ENCODE measurements at places on chromosomes 1 and 21.

DNA sequence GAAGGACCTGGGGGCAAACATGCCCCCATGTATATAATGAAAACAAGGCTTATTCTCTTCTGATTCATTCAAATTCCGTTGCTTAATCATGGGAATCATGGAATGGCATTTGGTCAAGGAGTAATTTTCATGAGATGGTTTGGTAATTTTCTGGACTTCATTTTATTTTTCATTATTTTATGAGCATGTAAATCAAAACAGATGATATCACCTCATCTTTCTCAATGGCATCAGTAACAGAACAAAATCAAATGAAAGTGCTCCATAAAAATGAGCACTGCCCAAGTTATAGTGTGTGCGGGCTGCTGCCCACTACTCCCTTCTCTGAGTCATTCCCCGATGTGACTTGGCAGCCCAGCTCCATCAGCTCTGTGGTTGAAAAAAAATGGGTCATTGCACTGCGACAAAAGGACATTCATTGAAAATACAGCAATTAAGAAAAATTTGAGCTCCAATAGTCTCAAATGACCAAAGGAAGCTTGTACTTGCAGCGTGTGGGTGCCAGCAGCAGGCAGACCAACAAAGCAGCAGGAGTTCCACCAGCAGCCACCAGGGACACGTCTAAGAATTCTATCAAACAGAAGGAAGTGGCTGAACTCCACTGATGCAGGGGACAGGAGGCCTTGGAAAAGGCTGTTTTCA, 84.3 kb upstream of the VAV3 start:
- no peak for DNase-seq

- DNase-seq = no peak
Observed at GRCh38 chr1:248861616-248862015, 2.7 kb upstream of the ZNF692 start.

- no peak for DNase-seq
Observed at GRCh38 chr1:197073978-197074377, 6.9 kb upstream of the F13B start.

DNA sequence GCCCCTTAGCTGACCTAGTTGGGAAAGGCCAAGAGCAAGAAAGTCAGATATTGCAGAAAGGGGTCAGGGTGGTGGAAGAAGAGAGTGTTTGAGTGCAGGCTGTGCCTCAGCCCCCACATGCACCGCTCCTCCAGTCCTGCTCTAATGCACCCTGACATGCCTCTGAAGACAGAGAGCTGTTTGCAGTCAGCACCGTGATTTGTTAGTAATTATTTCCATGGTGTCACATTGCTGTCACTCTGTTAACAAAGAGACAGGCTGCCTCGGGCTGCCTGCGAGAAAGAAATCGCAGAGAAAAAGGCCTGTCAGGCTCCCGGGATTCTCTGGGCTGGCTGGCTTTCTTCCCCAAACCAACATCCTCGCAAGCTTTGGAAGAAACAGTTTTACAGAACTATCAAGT, 58.3 kb downstream of the ERI3 start:
- DNase-seq = no peak

- no peak for DNase-seq
Observed at GRCh38 chr1:98398092-98398491, 263.4 kb upstream of the SNX7 start.

DNA sequence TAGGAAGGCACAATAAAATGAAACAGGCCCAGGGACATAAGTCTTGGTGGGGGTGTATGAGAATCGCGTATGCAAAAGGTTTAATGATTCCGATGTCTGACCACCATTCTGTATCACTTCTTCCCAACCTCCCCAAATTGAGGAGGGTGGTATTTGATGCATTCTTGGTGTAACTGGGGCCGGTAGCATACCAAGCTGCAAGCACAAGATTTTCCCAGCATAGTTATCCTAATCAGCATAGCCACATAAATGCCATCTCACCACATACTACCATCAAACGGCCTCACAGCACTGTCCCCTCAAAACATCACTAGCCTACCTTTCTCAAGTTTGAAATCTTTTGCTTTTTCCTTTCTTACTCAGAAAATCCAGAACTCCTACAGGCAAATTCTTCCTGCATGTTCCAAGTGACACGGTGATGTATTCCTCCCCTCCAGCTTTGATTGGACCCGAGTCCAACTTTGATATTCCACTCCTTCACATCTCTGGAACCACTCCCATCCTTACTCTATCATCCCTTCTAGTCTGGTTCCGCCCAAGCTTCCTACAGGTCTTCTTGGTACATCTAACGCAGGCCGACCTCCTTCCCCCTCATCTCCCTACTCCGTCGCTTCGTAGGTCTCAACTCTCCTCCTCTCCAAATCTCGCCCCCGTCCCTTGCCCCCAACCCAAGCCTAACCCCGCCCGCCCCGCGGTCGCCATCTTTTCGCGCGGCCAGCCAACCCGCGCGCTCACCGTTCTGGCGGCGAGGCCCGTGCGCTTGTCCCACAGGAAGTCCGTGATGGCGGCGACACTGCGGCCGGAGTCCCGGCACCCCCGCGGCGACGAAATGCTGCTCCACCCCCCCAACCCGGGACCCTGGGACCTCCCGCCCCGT, 600 bp downstream of the CLK2 start:
- DNase-seq = no peak

DNA sequence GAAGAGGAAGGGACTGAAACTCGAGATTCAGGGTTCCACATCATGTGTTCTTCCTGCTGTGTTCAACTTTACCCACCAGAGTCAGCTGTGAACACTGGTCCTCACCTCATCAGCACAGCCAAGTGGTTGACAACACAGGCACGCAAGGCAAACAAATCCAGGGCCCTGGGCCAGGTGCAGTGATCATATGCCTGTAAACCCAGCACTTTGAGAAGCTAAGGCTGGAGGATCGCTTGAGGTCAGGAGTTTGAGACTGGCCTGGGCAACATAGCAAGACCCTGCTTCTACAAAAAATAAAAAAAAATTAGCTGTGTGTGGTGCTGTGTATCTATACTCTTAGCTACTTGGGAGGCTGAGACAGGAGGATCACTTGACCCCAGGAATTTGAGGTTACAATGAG, 8.4 kb upstream of the XKR8 start:
- no peak for DNase-seq

GRCh38 chr1:200919386-200919785, 24.7 kb downstream of the INAVA start:
- no peak for DNase-seq

- DNase-seq = no peak
Observed at GRCh38 chr1:177700856-177701255, 269.0 kb downstream of the SEC16B start.

DNA sequence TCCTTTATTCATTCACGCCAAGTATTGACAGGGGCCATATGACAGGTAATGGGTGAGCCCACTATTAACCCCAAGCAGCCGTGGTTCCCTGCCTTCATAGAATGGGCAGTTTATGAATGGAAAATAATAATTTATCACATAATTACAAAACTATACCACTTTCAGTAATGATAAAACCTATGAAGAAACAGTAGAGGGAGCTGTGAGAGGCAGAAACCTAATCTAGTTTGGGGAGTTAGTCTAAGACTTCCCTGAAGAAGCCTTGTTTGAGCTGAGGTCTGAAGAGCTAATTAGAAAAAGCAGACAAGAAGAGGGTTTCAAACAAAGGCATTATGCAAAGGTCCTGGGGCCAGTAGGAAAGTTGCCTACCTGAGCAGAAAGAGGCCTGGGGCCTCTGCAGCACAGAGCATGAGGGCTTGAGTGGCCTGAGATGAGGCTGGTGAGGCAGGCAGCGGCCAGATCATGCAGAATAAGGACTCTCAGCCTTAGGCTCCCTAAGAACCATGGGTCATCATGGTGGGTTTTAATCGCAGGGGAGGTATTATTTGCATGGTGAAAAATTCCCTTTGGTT, 142.8 kb downstream of the ATG4C start:
- no peak for DNase-seq

DNA sequence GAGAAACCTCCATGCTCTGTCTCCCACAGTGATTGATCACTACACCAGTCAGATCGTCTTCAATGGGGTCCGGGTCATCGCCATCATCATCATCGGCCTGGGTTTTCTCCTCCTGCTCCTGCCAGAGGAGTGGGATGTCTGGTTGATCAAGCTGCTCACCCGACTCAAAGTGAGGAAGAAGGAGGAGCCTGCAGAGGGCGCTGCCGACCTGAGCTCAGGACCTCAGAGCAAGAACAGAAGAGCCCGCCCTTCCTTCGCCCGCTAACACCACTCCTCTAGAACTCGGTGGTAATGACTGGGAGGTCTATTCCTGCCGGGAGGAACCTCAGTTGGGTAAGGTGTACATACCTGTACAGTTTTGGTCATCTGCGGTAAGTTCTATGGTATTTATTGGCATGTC, 50.3 kb upstream of the COA6 start:
- no peak for DNase-seq

DNA sequence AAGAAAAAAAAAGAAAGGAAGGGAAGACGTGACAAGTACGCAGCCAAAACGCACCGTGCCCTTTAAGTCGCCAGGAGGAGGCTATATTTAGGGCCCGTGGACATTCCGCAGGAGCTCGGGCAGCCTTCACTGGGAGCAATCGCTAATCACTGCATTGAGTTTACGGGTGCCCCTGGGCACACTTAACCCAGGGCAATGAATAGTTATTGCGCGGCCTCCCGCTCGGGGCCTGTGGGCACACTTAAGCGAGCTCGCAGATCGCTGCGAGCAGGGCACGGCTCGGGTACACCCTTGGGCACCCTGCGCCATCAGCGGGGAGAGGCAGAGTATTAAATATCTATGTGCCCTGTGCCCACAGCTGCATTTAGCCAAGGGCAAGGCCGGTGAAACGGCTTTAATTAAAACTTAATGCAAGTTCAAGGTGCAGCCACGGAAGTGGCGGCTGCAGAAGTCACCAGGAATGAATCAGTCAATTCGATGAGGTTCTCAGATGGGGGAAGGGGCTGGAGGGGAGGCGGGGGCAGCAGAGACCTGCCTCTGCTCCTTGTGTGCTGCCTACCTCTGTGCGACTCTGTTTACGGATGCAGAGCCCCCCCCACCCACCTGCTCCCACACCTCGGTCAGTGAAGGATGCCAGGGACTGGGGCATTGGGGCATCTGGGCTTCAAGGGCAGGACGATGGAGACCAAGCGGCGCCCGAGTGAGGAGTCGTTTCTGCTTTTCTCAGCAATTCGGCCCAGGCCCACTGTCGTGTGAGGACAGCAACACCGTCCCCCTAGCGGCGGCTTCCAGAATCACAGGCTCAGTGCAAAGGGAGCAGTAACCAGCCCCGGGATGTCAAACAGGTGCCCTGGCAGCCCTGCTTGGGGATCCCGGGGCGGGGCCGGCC, 51.8 kb upstream of the TARDBP start:
- no peak for DNase-seq

DNA sequence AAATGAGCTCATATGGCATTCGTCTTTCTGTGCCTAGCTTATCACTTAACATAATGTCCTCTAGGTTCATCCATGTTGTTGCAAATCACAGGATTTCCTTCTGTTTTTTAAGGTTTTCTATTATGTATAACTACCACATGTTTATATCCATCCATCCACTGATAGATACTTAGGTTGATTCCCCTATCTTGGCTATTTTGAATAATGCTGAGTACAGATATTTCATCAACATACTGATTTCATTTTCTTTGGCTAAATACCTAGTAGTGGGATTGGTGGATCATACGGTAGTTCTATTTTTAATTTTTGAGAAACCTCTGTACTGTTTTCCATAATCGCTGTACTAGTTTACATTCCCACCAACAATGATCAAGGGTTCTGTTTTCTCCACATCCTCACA, 45.0 kb downstream of the GORAB start:
- no peak for DNase-seq

- no peak for DNase-seq
Observed at GRCh38 chr1:173152598-173152997, 54.5 kb downstream of the TNFSF4 start.

DNA sequence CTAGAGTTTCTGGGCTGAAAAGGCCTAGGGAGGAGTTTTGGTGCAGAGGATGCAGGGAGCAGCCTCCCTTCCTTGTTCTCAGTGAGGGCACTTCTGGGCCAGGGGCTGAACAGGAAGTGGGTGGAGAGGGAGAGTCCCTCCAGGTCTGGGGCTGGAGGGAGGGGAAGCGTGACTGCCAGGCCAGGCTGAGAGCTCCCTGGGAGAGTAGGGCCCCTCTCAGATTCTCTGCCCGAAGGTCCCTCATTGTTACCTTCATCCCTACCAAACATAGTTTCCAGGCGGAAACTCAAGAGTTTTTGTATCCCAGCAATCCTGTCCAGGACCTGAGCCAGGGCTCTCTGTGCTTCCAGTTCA, 36.8 kb downstream of the CITED4 start:
- no peak for DNase-seq

DNA sequence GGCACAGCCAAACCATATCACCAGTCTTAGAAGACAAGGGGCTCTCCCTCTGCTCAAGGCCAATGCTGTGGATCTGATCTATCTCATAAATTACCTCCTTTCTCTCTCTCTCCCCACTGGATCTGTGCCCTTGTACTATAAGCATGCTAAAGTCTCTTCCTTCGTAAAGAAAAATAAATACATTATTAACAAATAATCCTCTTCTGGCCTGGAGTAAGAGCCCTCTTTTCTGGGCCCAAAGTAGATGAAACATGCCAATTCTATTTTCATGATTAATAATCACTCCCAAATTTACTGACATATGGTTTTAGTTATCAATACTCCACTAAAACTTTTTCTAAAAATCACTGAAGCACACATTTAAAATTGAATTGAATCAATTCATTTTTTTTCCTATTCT, 889.7 kb downstream of the ADGRL2 start:
- no peak for DNase-seq

GRCh38 chr1:220287129-220287528, 14.9 kb upstream of the RAB3GAP2 start:
- no peak for DNase-seq

- no peak for DNase-seq
Observed at GRCh38 chr21:42191064-42191463, 27.9 kb upstream of the ABCG1 start.

GRCh38 chr1:235421751-235422150, 54.5 kb downstream of the TBCE start:
- DNase-seq = no peak

- no peak for DNase-seq
Observed at GRCh38 chr1:918843-919242, 4.9 kb upstream of the SAMD11 start.

DNA sequence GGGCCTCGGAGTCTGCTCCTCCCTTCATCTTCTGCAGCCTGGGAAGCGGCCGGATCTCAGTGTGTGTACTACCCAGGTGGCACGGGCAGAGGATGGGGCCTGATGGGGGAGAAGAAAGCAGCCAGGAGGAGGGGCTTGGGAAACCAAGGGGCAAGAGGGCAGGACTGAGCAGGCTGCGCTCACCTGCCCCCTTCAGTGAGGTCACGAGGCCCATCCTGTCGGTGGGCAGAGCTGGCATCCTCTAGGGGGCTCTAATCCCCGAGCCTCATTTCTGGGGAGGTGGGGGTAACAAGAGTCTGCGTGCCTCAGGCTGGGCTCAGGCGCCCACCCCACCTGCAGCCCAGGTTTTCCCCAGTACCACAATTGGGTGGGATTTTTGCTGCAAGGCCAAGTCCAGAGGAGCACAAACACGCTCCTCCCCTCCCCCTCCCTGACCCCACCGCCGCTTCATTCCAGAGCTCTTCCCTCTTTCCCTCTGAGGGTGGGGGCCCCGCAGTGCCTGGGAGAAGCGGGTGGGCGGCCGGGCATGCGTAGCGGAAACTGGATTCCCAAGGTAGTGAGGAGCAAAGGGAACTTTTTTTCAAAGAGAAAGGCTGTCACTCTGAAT, 1.8 kb upstream of the WNT3A start:
- DNase-seq = no peak

GRCh38 chr1:238677567-238677966, 708.8 kb upstream of the CHRM3 start:
- no peak for DNase-seq

Measured in cerebellar nuclear complex (tissue), 1 donor.